Activated gamma-delta T cell treated with anti-CD3 and anti-CD28 coated beads, Interleukin-2, amount 50 U/mL, for 16 hours (primary cell): ENCODE measurements at places on chromosomes 7 and 10.

DNA sequence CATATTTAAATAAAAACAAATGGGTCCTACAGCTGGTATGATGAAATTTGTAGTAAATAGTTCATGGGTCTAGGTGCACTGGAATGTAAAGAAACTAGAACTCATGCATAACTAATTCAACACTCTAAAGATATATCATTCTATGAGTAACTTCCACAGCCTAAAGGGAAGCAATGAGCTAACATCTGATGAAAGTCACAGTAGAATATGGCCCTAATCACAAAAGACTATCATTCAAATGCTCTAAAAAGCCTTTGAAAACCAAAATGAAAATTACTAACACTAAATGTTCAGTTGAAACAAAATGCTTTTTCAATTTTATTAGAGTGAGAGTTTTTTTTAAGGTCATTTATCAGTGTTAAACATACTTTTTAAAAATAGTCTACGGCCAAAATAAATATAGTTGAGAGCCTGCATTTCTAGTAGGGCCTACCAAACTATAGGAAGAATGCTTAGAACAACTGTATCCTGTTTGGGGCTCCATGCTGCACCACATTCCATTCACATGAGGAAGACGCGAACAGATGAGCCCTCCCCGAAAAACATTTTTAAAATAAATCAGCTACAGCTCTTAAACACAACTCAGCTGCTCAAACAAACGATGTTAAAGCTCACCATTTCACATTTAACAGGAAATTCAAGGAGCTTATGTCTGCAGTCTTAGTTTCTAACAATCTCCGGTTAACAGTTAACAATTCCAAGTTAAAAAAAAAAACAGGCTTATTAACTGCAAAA lies 134.5 kb downstream of the NRBF2 start:
- no peak for DNase-seq

DNA sequence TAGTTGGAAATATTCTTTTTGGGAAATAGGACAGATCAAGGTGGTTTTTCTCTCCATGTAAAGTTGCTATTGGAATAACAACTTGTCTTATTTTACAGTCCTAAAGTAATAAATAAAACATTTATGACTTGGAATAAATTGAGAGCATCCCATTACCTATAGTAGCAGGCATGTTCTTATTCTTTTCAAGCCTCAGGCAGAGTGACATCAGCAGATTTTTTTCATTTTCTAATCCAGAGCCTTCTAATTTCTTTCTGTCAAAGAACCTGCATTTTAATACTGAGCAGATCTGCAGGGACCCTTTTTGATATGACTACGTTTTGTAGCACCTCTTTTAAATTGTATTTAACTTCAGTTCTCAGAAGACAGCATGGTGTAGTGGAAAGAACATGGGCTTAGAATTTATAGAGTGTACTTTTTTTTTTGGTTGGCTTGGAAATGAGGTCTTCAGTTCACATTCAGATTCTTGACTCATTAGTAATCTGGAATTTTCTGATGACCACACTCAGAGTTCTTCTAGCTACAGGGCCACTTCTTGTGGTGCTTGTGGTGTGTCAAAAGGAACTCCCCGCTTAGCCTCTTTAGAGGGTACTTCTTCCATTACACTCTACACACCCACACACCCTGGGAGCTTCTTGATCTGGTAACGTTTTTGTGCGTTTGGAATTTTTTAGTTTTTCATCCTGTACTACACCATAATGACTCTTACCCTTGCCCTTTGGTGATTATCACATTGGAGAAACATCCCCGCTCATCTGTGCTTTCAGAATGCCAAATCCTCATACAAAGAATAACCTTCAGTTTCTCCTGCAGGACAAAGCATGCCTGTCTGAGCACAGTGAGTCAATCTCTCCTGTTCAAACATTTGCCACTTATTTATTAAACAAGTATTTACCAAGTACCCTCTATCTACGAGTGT lies 34.6 kb downstream of the AGK start:
- peak; percentile 30 for DNase-seq

DNA sequence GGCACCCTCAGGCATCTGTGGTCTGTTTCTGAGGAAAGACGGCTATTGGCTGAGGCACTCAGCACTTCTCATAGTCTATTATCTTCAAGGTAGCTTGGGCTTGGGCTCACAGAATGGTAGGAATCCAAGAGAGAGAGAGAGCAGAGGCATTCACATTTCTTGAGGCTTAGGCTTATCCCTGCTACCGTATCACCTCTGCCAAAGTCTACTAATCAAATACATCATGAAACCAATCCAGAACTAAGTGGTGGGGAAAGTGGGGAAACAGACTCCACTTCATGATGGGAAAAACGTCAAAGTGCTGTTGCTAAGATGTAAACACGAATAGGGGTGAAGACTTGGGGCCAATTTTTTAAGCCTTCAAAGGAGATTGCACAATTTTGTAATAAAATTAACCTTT lies 271.1 kb upstream of the SEMA3D start:
- DNase-seq: no peak

DNA sequence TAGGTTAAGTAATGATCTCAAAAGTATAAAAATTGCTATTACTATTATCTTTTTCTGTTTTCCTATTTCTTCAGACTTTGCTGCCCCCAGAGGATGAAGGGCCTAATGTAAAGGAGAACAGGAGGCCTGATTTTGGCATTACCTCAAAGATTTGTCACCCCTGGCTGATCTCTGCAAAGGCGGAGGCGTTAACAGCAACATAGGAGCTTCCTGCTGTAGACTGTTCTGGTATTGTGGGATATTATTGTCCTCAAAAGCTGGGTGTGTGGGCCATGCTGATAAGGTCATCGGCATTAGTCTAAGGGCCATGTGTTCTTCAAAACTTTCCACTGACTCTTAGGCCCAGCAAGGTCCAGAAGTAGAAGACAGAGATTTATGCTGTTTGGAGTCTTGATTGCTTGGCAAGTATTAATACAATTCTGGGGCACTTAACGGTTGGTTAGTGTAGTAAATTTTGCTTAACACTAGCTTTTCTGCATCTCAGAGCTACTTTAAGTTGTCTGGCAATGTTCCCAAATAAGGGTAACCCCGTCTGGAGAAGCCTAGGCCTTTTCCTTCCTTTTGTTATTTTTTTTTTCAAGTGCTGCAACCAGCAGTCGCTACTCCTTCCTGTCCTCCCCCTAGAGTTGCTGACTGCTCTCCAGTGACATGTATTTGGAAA lies 14.0 kb upstream of the ENTPD1 start:
- no peak for DNase-seq

DNA sequence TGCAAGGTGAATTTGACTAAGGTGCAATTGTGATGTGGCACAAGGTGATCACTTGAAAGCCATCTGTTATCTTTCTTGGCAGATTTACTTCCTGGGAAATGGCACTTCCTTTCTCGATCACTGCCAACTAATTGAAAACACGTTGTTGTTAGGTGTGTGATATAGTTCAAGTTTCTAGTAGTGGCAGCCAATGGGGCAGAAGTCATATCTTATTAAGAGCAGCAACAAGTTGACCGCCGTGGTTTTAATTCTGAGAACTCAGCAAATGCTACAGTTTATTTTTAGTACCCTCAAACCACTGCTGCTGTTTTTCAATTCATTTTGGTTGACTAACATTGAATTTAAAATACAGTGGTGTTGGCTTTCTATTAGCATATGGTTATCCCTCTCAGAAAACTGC lies 1.6 kb downstream of the CHN2 start:
- DNase-seq: peak; percentile 22

- DNase-seq: peak; percentile 47
Measured at GRCh38 chr10:80498833-80499741, 38.6 kb upstream of the SH2D4B start.

- DNase-seq: no peak
Measured at GRCh38 chr7:109926738-109927137, 1164.2 kb upstream of the LRRN3 start.

GRCh38 chr10:121089434-121089833 lies 238.3 kb downstream of the WDR11 start:
- DNase-seq: no peak

GRCh38 chr7:123609883-123610239 lies 8.2 kb downstream of the ASB15 start:
- no peak for DNase-seq

GRCh38 chr10:36840788-36841187 lies 284.6 kb upstream of the ANKRD30A start:
- DNase-seq: no peak

DNA sequence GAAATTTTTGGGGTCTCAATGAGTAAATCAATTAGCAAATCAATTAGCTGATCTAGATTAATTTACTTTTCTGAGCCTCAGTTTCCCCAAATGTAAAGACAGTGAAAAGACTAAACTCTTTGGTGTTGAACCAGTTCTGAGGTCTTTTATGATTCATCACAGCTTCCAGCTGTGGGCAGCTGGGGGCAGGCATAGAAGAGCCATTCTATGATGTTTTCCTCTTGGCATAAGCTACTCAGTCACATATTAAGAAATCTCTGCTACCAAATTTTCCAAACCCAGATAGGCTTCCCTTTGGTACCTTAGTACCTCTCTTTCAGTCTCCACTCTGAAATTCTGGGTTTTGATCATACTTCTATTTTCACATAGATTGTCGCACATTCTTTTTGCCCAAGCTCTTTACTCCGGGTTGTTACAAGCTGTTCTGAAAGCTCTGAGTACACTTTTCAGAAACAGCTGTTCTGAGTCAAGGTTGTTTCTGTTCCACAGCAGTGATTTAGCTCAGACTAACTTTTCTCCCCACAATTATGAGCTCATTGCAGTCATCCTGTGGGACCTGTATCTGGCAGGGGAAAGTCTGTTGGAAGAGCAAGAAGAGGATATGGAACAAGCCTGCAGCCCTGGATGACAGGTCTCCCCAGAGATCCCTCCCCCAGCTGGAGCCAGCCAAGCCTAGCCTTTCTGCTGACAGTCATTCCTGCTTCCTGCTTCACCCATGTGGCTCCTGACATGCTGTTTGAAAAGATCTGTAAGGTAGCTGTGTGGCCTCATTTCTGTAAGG lies 599.6 kb upstream of the GHITM start:
- no peak for DNase-seq

GRCh38 chr10:42950606-42951485 lies 126.0 kb upstream of the RET start:
- DNase-seq: no peak
